ENCODE measurements at places on chromosomes 16 and 17.

DNA sequence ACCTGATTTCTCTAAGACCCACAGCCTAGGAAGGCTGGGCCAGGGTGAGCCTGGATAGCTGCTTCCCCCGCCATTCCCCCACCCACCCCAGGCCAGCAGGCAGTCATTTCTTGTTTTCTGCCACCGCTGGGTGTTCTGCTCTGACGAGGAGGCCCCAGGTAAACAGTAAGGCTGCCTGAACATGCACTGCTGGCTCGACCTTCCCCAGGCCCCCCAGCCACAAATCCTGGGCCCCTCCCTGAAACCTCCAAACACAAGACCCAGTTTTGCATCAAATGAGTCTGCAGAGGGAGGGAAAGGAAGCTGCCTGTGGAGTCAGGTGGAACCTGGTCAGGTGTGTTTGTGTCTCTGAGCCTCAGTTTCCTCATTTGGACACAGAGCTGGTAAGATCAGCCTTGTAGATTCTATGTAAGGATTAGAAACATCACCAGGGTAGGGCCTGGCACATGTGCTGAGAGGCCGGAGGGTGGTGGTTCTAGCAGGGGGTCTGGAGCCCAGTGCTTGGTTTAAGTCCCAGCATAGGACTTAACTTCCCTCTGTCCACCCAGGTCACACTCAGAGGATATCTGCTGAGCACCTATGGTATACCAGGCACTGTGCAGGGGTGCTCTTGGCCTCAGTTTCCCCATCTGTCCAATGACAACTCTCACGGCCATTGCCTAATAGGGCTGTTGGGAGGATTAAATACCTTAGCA, 18.9 kb upstream of the PRM1 start:
- DNase-seq = no peak

- DNase-seq = no peak
These were observed 35.5 kb downstream of the UBN1 start for GRCh38 chr16:4882633-4883285.

GRCh38 chr16:405548-406506, 4.1 kb downstream of the DECR2 start:
- no peak for DNase-seq

DNA sequence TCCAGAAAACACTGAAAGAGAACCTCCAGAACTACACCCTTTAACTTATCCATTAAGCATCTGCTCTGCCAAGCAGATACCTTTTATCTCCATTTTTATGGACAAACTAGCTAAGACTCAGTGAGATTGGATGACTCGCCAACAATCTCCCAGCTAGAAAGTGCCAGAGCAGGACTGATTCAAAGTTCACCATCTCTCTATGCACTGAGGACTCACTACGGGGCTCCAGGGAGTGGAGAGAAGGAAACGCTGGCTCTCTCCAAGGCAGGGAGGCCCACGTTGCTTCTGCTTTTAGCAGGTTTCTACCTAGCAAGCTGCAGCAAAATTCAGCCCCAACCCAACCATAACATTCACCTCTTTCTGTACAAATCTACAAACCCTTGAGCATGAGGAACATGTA, 52.8 kb upstream of the ARHGAP44 start:
- DNase-seq = no peak

GRCh38 chr16:69346683-69347082, 4.9 kb downstream of the TMED6 start:
- DNase-seq = no peak

GRCh38 chr16:50657241-50657640, 23.9 kb downstream of the SNX20 start:
- DNase-seq = no peak

- no peak for DNase-seq
These were observed 21.7 kb downstream of the USP36 start for GRCh38 chr17:78818932-78819331.

- no peak for DNase-seq
These were observed 25.9 kb upstream of the APOH start for GRCh38 chr17:66255112-66255511.

DNA sequence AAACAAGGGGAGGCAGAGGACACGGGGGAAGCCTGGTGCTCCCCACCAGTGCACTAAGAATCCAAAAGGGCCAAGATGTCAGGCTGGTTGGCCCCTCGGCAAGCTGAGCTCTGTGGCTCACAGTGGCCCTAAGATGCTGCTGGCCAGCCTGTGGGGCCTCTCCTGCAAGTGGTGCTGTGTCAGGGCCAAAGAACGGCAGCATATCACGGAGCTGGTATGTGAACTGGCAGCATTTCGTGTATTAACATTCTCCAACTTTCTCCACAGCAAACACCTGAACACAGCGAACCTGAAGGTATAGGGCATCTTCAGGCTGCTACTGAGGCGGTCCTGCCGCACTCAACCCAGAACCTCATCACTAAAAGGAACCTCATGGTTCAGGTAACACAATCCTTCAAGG, 34.8 kb downstream of the VAC14 start:
- no peak for DNase-seq

DNA sequence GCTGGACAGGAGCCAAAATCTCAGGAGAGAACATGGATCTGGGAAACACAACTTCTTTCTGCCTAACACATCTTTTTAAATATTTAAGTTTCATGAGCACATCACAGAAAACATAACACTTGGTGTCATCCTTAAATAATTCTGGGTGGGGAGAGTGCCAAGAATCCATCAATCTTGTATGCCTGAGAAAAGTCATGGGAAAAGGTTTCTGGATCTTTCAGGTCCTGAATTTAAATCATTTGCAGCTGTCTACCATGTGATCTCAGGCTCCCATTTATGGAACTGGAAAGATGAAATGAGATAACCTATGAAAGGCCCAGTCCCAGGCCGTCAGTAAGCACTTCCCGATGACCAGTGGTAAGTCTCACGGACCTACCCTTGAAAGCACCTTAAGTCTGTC, 15.1 kb downstream of the CDH11 start:
- no peak for DNase-seq

- no peak for DNase-seq
These were observed 55.7 kb downstream of the WSB1 start for GRCh38 chr17:27349540-27350021.

GRCh38 chr16:57388359-57389086, 16.0 kb upstream of the CCL17 start:
- DNase-seq = no peak

DNA sequence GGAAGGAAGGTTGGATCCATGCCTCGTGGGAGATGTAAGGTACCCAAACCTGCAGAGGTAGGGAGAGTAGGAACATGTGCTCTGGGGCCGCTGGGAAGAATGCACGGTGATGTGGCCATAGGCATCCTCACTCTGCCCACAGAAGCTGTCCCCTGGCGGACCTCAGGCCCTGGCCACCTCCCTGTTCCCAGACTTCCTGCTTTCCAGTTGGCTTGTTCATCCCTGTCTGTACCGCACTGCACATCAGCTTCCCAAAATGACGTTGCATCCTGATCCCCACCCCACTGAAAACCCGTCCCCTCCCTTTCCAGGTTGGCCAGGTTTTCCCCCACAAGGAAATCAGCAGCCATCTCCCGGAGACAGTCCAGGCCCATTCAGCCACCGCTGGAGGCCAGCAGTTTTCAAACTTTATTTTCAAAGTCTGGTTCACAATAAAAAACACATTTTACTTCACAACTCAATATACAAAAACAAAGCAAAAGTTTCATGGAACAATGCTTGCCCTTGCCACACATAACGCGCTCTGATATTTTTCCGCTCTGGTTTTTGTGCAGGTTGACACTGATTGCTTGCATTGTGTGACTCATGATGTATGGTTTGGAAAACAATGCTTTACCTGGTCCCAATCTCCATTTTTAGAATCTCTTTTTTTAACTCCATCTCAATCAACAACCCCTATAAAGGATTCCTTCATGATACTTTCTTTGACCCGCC, 143.0 kb downstream of the GAS7 start:
- DNase-seq = no peak

DNA sequence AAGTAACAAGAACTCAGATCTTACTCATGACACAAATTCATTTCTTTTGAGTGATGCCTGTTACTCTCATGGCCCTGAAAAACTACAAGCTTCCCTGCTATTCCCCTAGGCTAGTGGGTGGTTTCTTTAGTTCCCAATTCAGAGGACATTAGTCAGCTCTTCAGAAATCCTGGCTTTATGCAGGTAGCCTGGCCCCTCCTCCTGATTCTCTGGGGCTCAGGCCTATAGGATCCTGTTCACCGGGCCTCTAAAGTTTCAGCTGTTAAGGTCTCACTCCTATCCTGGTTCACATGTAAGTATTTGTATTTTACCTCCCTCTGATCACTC, 87.3 kb upstream of the IRX5 start:
- no peak for DNase-seq

DNA sequence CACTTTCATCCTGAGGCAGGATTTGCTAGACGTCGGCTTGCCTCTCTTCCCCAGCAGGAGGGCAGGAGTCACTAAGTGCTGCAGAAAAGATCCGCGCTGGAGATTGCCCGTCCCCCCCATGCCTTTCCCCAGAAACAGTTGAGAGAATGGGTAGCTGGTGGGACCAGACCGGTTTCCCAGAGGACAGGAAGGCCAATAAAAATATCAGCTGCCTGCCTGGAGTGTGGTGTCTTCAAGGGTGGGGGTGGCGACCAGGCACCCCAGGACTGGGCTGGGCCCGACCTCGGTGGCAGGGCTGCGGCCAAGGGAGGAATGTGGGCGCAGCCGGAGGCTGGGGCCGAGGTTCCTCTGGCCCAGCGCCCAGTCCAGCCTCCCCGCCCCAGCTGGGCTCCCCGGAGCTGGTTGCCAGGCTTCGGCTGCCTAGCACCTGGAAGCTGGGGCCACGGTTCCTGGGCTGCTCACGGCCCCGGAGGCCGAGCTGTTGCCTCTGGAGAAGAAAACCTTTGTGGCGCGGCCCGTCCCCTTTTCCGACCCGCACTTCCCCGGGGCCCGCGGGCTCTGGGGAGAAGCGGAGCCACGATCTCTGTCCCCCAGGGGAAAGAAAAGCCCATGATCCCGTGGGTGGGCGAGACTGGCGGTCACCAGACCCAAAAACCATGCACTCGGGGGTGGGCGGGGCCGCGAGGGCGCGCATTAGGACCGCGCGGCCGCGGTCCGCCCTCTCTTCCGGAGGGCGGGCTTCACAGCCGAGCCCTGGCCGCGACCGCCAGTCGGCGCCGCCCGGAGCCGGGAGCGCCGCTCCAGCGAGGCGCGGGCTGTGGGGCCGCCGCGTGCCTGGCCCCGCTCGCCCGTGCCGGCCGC, at the start of gene TRAF4:
TSS of gene TRAF4 (plus strand) at position 769 of the 861 bp plus-strand sequence. CDS start 102 bp downstream, outside the sequence.
- peak; percentile 88 for DNase-seq

GRCh38 chr16:86520317-86521210, 10.2 kb downstream of the FOXF1 start:
- DNase-seq = no peak

- DNase-seq = no peak
These were observed 39.4 kb upstream of the RBFOX3 start for GRCh38 chr17:79650283-79650682.

- DNase-seq = peak; percentile 100
These were observed 5.1 kb downstream of the DLG4 start for GRCh38 chr17:7214300-7215135.

- DNase-seq = no peak
These were observed 250.6 kb upstream of the ZFHX3 start for GRCh38 chr16:73298562-73298961.

DNA sequence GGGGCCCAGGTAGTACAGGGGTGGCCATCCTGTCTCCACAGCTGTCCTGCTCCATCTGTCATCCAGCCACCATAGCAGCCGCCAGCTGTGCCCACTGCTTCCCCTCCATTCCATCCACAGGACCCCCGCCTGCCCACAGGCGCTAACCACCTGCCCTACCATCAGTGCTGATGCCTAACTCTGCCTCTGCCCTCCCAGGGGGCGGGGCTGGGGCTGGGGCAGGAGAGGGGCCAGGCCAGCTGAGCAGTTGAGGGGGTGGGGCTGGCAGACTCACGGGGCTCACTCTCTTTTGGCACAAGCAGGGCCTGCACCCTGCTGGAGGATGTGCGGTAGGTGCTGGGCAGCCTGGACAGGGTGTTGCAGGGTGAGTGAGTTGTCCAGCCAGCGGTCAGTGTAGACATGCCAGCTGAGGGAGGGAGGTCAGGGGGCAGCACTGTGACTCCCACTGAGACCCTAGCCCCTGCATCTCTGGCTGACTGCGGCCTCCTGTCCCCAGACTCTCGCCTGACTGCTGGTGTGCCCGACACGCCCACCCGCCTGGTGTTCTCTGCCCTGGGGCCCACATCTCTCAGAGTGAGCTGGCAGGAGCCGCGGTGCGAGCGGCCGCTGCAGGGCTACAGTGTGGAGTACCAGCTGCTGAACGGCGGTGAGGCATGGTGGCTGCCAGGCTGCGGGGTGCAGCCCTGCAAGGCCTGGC, 9.6 kb downstream of the GALK1 start:
- DNase-seq = peak; percentile 36

- DNase-seq = no peak
These were observed 98.2 kb downstream of the USP32 start for GRCh38 chr17:60293580-60294335.

DNA sequence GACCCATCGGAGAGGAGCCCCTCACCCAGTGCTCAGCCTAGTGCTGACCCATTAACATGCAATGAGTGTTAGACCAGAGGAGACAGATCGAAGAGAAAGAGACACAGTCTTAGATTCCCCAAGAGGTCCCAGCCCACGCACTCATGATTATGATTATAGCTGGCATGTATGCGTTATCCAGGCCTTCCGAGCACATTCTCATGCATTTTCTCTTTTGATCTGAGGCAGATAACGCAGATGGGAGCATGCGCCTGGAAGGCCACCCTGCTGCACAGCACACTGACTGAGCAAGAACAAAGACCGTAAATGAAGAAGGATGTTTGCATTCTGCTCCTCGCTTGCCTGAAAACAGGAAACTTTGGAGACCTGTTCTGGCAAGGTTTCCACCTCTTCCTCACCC, 232.7 kb downstream of the SOX9 start:
- DNase-seq = no peak

DNA sequence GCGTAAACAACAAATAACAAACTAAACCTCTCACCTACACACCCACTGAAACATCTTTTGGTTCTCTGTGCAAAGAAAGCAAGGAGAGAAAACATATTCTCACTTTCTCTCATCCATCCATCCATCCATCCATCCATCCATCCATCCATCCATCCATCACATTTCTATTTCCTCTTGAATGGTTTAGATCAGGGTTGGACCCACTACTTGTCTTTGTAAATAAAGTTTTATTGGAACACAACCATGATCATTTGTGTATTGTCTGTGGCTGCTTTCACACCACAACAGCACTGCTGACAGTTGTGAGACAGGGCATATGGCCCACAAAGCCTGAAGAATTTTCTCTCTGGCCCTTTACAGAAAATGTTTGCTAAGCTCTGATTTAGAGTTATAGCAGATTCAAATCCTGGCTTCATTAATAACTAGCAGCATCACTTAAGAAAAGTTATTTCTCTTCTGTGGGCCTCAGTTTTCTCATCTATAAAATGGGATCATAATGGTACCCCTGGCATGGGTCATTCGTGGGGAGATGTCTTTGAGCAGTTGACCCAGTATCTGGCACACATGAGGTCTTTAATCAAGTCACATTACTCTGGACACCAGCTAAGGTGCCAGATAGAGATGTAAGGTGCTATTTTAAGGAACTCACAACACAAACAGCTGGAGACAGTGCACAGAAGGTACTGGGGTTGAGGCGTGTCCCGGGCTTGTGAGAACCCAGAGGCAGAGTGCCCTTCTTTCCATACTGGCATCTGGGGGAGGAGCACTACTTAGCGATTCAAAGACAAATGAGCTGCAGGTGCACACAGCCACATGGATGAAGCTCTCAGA, 146.3 kb downstream of the CMIP start:
- DNase-seq = no peak

Measured in activated naive CD8-positive, alpha-beta T cell treated with anti-CD3 and anti-CD28 coated beads, Interleukin-2, amount 10 ng/mL, durations not matched to agents 7 days and 5 days (primary cell).